ENCODE measurements at places on chromosomes 1 and 21.

DNA sequence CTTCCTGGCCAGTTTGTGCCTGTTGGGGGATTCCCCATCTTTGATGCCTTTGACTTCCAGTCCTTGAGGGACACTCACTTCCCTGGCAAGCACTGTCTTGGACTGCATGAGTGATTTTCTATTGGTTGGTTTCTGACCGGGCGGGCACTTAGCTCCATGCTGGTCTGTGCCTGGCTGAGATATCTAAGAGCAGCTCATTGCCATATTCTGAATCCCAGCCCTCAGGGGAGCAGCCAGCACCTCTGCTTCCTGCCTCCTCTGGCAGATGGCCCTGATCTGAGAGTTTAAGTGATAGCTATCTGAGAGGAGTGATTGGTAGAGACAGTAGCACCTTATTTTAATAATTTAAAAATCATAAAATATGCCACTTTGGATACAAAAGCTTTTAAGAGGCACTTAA is 52.5 kb downstream of the DISC1 start:
- no peak for DNase-seq

DNA sequence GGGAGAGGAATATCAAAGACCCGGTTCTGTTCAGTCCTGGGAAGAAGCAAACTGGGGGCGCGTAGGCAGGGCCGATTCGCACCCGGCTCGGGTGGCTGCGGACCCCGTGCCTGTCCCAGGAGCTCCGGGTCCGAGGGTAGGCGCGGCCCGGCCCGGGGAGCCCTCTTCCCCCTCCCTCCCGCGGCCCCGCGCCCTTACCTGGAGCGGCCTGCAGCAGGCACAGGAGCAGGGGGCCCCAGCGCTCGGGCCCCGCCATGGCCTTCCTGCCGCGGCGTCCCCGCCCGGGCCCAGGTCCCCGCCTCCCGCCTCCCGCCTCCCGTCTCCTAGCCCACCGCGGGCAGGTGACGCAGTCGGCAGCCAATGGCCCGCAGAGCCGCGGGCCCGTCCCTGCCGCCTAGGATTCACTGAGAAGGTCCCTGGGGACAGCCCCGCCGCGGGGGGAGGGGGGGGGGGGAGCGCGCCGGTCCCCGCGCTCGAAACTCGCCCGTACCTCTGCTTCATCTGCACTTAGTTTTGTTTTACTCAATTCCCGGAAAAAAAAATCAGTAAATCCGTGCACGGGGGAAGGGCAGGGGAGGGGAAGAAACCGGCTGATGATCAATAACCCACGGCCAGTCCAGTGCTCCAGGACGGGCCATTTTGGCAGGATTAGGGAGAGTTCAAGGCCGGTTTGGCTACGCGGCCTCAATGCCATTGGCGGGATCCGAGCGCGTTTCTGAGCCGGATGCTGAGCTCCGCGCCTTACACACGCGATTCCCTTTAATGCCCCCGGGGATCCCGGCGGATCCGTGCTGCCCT is at the start of gene IFNLR1:
IFNLR1 (minus strand) TSS at position 297 of the 798 bp plus-strand sequence; CDS start at position 256, 41 bp downstream.
- DNase-seq = peak; percentile 93

DNA sequence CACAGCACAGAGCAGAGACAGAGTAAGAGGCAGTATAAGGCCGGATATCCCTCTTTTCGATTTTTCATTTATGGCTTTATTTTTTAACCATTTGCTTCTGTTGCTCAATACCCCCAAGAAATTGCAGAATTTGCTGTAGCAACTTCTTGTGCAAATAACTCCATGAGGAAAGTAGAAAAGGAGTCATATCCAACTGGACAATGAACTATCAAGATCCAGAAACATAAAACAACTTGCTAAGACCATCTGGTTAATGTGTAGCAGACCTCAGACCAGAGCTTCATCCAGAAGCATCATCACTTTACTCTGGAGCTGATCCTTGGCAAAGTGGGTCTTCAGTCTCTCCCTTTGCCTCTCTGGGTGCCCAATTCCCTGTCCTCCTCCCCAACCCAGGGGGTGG is 45.9 kb downstream of the ZNF697 start:
- DNase-seq = no peak

GRCh38 chr21:37370152-37371040 is 3.8 kb downstream of the DYRK1A start:
- DNase-seq = no peak

DNA sequence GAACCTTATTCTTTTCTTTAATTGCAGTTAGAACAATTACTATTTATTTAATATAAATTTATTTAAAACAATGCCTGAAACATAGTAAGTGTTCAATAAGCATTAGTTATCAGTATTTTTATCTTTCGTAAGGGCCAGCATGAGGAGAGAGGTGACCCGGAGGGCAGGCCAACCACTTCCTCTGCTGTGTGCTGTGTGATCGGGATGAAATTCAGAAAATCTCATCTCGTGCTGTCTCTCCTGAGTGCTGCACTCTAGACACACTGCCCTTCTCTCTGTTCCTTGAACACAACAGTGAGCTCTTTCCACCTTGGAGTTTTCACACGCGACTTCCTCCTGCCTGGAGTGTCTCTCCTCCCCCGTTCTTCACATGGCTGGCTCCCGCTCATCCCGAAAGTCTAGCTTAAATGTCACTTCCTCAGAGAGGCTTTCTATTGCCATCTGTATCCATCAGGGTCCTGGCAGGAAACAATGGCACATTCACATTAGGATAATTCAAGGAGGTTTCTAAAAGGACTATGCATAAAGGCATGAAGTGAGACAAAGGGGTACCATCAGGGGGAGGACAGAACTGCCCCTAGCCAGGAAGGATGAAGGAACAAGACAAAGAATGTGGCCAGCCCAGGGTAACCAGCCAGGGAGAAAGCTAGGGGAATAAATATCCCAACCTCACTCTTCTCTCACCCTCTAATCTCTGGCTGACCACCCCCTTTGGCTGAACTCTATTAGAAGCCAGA is 142.6 kb upstream of the GJB5 start:
- no peak for DNase-seq

GRCh38 chr1:36888811-36889477 is 145.4 kb downstream of the GRIK3 start:
- no peak for DNase-seq

- DNase-seq = peak; percentile 64
Observed at GRCh38 chr1:51421964-51422363, 91.6 kb upstream of the TTC39A start.

- peak; percentile 75 for DNase-seq
Observed at GRCh38 chr1:115976062-115976920, at the start of gene SLC22A15. SLC22A15 (plus strand) TSS chr1:115976513; CDS start chr1:115976628, 115 bp downstream.

DNA sequence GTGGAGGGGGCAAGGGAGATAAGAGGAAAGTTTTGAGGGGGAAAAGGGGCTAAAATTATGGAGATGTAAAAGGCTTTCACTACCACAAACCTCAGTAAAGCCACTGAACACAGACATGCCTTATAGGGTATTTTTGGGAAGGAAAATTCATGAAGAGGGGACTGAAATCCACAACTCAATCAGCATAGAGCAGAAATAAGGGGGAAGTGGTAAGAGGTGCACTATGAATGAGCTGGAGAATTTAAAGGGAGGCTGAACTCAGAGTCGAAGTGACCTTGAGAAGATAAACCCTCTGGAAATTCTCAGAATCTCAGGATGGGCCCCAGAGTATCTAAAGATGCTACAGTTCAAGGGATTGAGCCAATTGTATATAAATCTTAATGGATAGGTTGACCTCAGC is 15.3 kb downstream of the RHEX start:
- no peak for DNase-seq

DNA sequence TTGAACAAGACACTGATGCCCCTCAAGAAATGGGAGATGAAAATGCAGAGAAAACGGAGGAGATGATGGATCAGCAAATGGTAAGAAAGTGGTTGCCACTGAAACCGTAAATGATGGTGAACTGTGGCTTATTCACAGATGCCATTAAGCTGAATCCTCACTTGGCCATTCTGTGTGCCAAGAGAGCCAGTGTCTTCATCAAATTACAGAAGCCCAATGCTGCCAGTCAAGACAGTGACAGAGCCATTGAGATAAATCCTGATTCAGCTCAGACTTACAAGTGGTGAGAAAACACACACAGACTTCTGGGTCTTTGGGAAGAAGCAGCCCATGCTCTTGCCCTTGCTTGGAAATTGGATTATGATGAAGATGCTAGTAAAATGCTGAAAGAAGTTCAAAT is 52.5 kb downstream of the NBPF6 start:
- no peak for DNase-seq

DNA sequence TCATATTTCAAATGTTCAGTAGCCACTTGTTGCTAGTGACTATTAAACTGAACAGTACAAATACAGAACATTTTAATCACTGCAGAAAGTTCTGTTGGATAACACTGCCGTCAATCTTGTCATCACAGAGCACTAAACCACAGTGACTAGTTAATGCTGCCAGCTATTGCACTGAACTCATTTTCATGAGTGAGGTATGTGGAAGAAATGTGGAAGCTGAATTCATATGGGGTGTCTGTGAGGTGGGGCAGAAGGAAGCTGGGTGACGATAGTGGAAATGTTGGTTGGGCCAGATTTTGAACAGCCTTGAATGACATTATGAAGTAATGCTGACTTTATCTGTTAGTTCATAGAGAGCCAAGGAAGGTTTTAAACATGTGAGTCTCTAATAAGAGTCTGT is 49.6 kb downstream of the OSBPL9 start:
- no peak for DNase-seq

- no peak for DNase-seq
Observed at GRCh38 chr1:43902058-43902831, 31.4 kb upstream of the ARTN start.

DNA sequence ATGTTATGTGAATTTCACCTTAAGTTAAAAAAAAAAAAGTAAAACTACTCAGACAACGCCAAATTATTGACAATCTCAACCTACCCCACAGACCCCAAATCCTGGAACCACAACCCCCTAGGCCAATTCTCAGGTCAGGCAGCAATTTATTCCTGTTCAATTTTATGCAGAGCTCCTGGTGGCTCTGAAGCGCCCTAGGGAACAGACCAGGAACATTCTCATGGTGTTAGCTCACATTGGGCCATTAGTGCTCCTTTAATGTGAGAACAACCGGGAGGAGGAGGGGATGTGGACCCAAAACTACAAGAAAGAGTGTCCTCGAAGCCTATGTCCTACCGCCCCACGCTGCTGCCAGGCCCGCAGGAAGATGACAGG is 403 bp upstream of the PSEN2 start:
- DNase-seq = no peak

GRCh38 chr1:19793360-19794046 is 6.2 kb downstream of the TMCO4 start:
- DNase-seq = no peak

- DNase-seq = peak; percentile 30
Observed at GRCh38 chr1:231338270-231339128, at the start of gene SPRTN. SPRTN (plus strand) TSS chr1:231338293; CDS start chr1:231338384, 91 bp downstream.

GRCh38 chr1:234927312-234927970 is 201.2 kb downstream of the TOMM20 start:
- DNase-seq = no peak

- no peak for DNase-seq
Observed at GRCh38 chr1:890661-891060, 33.1 kb upstream of the SAMD11 start.

DNA sequence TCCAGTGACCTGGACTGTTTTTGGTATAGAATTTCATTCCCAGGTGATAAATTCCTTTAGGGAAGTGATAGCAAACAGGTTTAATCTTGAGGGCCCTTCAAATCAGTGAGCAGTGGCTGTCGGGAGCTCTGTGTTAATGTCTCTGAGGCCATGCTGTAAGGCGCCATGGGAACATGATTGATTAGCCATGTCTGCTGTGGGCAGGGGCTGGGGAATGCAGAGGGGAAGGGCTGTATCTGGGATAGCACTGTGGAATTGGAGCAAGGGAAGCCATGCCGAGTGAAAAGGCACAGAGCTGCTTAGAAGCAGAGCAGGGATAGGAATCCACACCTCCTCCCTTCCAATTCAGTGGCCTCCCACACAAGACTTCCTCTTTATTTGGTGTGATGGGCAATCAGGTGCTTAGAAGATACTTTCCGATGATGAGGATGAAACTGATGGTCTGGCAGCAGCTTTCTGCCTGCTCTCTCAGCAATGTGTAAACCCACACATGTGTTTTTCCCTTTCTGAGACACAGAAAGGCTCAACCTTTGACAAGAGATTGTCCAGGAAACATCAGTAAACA is 83.8 kb upstream of the SSX2IP start:
- DNase-seq = no peak

GRCh38 chr1:231395076-231395997 is 26.8 kb downstream of the EGLN1 start:
- no peak for DNase-seq

DNA sequence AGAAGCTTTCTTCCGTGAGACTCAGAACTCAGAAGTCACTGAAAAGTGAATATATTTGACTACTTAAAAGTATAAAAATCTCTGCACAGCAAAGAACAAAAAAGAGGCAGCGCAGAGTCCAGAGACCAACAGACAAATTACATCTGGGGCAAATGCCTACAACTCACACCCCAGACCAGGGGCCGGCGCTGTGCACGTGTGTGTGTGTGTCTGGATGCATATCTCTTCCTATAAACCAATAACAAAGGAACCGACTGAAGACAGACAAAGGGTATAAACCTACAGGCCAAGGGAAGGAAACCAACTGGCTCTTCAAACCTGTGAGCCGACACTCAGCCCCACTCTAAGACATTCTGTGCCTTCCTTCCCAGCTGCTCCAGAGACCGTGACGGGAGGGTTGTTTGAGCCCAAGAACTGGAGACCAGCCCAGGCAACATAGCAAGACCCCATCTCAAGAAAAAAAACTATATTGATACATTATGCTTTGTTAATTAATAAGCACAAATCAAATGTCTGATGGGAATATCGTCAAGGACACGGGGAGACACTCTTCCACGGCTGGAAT is 18.8 kb downstream of the WNT9A start:
- DNase-seq = no peak

DNA sequence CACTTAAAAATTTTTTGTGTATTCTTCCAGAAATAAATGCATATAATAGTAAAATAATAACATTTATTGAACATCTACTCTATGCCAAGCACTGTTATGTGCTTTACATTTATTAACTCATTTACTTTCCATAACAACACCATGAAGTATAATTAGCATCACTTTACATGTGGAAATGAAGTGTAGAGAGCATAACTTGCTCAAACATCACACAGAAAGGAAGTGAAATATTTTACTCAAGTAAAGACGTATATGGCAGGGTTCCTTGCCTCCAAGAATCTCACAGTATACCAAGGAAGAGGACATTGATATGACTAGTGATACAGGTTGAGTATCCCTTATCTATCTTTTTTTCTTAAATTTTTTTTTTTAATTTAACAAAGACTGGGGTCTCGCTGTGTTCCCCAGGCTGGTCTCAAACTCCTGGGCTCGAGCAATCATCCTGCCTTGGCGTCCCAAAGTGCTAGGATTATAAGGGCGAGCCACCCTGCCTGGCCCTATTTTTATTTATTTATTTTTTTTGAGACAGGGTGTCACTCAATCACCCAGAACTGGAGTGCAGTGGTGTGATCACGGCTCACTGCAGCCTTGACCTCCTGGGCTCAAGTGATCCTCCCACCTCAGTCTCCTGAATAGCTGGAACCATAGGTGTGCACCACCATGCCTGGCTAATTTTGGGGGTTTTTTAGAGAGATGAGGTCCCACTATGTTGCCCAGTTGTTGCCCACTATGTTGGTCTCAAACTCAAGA is 7.7 kb upstream of the CLIC4 start:
- DNase-seq = no peak

- peak; percentile 91 for DNase-seq
Observed at GRCh38 chr1:84271441-84272151, 29.9 kb upstream of the SAMD13 start.

GRCh38 chr1:2811533-2811918 is 10.0 kb upstream of the TTC34 start:
- DNase-seq = no peak

- no peak for DNase-seq
Observed at GRCh38 chr1:59220356-59220755, 76.5 kb upstream of the FGGY start.

All from NCI-H526 (cell line).